GF-D8 (cell line): ENCODE measurements at places on chromosomes 16 and 17.

DNA sequence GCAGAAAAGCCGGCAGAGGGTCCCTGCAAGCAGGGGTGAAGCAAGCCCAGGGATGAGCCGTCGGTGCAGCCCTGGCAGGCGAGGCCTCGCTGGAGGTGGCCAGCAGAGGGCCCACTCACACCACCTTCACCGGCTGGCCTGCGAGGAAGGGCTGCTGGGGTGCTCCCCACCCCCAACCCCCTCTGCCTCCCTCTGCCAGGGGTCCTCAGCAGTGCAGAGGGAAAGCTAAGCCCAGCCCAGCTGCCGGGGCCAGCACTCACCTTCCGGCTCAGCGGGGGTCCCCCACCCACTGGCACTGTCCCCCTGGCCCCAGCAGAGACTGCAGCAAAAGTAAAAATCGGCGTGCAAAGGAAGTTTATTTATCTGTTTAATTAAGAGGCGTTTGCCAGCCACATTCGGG is 113.4 kb downstream of the ENGASE start:
- DNase-seq, result no peak

- DNase-seq, result no peak
These were observed 240.7 kb downstream of the MAP2K6 start for GRCh38 chr17:69654981-69655855.

DNA sequence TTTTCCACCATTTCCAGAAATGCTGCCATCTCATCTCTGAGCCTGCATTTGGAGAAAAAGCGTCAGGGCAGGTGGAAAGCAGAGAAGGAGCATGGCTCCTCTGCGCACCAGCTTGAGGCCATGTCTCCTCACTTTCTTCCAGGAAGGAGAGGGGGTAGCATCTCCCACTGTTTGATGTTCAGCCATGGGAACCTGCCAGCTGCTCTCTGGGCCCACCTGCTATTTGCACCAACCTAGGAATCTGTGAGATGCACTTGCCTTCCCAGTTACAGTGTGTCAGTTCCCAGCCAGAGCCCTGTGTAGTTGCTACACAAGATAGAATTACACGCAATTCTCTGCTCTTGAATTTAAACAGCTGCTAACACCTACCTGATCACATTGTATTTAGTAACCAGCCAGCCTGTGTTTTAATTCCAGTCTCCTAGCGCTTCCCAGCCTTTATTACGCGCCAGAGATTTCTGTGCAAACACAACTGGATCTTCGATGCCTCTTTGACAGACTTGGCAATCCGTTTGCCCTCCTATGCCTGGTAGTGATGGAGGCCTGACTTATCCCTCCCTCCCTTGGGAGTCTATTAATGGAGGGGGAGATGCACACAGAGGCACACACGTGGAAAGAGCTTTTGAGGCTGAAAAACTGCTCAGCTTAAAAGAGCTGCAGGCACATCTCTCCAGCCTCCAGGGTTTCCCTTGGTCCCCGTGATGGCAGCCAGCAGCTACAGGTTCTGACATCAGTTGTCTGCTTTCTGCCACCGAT is 98.1 kb upstream of the SEC14L1 start:
- no peak for DNase-seq

GRCh38 chr16:86751076-86752030 is 173.0 kb downstream of the FOXL1 start:
- DNase-seq, result no peak

DNA sequence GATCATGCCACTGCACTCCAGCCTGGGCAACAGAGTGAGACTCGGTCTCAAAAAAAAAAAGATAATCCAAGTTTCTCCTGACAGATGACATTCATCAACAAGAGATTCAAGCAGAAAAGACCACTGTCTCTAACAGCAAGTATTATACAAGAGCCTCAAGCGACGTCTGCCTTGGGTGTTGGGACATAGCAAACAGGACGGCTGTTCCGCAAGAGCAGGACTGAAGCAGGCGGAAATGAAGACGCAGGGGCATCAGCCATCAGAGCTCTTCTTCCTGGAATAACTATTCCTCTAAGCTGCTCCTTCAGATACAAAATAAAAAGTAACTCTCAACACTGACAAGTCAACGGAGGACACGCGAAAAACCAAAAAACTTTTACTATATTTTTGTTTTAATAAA is 54.0 kb downstream of the ANKRD11 start:
- DNase-seq, result peak; percentile 12

GRCh38 chr17:61878984-61879612 is 15.8 kb upstream of the BRIP1 start:
- DNase-seq, result no peak

- no peak for DNase-seq
These were observed at the start of gene KIF19 for GRCh38 chr17:74325743-74326379. TSS of gene KIF19 (plus strand) at chr17:74326226. CDS start at chr17:74326350, 124 bp downstream.

- no peak for DNase-seq
These were observed 7.1 kb upstream of the ERCC4 start for GRCh38 chr16:13912891-13913290.
